ENCODE measurements at places on chromosomes 12 and 14.

DNA sequence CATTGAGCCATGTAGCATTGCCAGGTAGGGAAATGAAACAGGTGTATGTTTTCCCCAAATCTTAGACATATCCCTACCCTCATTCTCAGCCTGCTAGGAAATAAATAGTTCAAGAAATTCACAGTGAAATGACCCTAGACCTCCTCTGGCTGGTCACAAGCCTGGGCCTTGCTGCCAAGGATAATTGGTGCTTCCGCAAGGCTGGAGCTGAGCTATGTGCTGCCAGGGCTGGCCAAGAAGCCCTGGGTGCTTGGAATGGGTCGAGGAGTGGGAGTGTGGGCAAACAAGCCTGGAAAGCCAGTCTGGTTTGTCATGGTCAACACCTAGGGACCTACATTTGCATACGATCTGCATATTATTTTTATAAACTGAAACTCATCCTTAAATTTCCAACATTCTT is 31.3 kb upstream of the SLC10A1 start:
- DNase-seq = no peak

DNA sequence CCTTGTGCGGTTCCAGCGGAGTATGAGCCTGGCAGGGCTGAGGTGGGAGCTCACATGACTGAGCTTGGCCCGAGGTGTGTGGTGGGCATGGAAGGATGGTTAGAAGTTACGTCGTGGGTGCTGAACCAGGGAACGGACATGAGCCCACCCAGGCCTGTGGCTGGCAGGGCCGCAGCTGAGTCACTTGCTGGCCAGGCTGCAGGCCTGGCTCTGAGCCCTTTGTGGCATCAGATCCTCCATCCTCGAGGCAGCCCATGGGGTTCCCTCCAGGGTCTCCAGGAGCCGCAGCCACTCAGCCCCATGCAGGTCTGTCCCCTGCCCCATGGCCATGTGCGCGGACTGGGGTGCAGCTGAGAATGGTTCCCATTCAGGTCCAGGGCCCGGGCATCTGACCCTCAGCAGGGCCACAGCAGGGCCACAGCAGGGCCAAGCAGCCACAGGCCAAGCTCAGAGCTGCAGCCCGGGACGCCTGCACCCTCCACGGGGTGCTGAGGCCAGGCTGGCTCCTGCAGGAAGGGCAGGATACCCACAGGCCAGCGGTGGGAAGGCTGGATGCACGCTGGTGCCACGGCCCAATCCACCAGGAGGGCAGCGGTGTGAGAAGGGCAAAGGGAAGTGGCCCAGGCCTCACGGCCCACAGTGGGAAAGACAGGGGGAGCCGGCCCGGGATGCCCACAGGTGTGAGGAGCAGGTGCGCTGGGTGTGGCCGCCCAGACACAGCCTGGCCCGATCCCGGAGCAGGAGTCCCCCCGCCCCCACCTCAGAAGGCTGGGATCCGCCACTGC is 26.3 kb upstream of the ULK1 start:
- no peak for DNase-seq

DNA sequence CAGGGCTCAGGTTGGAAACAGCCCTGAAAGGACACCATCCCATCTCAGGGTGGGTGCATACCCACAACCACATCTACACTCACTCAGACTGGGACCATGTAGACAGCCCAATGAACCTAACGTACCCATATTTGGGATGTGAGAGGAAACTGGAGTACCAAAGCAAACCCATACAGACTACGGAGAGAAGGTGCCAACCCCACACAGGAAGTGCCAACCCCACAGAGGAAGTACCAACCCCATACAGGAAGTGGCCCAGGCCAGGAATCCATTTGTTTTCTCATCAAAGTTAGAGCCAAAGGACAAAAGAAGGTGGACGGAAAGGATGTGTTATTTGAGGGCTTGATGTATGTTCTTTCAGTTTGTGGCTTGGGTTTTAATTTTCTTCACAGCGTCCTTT is 19.5 kb upstream of the SPIC start:
- DNase-seq = no peak

DNA sequence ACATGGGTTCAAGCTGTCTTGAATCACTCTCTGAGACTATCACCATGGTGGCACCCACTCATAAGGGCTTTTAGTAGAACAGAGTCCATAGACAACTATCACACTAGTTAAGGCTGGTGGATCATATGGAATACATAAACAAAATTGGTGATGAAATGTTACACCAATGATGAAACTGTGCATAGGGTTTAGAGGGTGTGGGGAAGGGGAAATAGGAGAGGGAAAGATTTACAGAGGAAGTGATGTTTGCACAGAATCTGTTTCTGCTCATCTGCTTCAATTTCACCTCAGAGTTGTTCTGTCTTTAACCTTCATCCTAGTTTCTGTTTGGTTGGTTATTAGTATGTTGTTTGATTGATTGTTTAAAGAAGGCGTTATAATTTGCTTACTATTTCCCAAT is 2.4 kb upstream of the RXYLT1 start:
- DNase-seq = no peak

GRCh38 chr14:102982852-102983470 is 60.5 kb downstream of the AMN start:
- no peak for DNase-seq

DNA sequence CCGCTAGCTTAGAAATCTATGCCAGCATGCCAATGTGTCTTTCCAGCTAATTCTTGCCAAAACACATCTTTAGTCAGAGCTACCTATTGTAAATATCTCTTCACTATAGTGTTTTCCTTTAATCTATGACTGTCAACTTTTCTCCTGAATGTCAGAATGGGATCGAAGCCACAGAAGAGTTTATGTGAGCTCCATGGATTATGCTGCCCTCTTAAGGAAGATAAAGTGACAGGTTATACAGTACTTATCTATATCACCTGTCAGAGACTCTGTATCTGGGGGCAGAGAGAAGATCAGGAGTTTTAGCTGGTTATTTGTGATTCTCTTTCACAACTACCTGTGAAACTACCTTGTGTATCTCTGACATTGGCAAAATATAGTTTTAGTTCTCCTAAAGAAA is 204.3 kb upstream of the SEL1L start:
- DNase-seq = no peak

All from activated CD4-positive, alpha-beta T cell treated with anti-CD3 and anti-CD28 coated beads for 4 hours (primary cell).